ENCODE measurements at places on chromosomes 5 and 9. TPM values are rescaled to one million over a fixed set of nuclear protein-coding genes. Genes with fewer than 3 reads are reported as not detected.

Gene CARTPT
- not detected for total RNA-seq

DNA sequence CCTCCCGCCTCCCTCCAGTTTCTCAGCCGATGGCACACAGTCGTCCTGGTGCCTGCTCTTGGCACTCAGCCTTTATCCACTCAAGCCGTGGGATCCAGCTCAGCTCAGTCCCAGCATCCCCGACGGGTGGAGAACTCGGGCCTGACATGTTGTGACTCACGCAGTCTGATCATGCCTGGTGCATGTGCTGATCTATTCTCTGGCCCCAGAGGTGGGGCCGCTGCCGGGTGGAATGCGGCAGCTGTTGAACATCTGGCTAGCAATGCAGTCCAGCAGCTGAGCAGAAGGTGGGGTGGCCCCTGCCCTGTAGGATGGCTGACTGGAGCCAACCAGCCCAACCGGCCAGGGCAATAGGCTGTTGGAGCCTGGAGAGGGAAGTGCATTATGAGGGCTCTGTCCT lies 1.7 kb upstream of the AIF1L start:
- no peak for DNase-seq

GRCh38 chr9:27675354-27675753 lies 102.1 kb upstream of the C9orf72 start:
- no peak for DNase-seq

Gene WDR36
- total RNA-seq, result 27.9 TPM

Gene KIF27
- total RNA-seq, result 9.8 TPM

- DNase-seq, result no peak
These were observed 585.2 kb upstream of the C9orf72 start for GRCh38 chr9:28158451-28158850.

Gene COL27A1
- 55.8 TPM for total RNA-seq

GRCh38 chr9:113431191-113431590 lies 20.6 kb downstream of the C9orf43 start:
- DNase-seq, result no peak

DNA sequence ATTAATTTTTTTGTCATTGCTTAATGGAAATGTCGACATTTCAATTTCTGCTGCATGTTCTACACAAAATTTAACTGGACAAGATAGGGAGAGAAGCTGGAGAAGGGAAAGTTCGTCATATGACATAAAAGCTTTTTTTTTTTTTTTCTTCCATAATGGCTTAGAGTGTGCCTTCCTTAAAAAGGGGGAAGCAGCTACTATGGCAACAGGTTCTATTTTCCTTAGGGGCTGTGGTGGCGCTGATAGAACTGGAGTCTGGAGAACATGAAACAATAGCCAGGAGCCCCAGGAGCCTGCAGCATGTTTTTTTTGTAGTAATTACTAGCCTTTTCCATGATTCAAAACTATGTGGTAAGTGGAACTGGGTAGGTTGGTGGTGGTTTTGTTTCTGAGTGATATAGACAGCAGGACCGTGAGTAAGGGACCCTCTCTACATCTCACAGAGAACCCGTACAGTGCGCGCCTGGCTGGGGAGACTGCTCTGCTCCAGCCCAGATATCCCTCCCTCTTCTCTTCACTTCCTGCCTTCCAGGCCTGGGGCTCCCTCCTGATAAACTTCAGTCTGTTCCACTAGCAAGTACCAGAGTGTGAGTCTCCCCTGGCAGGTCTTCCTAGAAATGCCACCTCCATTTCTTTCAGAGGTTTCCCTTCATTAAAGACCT lies 301.6 kb downstream of the NR3C1 start:
- DNase-seq, result no peak

DNA sequence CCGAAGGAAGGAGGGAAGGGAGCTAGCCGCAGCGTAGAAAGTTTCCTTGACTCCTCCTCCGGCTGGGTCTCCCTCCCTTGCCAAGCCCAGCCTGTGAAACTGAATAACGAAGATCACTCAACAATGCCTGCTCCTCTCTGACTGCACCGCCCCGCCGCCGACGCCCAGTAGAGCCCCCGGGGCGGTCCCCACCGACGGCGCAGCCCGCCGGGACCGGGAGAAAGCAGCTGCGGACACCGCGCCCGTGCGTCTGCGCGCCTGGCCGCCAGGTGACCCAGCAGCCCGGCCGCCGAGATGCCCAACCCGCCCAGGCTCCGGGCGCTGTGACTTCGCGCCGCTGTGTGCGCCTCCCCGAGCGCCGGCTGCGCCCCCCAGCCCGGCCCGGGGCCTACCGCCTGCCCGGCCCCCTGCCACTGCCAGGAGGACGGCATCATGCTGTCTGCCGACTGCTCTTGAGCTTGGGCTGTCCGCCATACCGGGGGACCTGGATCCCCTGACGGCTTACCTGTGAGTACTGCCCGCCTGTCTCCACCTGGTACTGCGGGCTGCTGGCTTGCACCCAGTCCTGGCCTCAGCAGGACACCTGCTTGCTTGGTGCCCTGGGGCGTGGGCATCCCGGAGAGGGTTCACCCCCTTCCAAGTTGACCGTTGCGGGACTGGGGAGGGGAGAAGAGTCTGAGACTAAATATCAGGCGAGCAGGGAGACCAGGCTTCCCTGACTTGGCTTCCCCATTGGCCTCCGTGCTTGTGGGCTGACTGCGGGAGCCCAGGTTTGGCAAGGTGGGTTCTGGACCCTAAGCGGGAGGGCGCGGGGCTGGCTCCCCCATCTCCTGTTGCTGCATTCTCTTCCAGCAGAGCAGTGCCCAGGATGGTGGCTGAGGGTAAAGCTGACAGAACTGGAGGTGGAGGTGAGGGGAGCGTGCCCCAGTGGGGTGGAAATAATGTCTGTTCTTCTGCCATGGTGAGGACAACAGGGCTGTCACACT lies 26.2 kb upstream of the SPTLC1 start:
- no peak for DNase-seq

Gene TSSK1B
- 0.44 TPM for total RNA-seq
